ENCODE measurements at places on chromosomes 2 and 18.

DNA sequence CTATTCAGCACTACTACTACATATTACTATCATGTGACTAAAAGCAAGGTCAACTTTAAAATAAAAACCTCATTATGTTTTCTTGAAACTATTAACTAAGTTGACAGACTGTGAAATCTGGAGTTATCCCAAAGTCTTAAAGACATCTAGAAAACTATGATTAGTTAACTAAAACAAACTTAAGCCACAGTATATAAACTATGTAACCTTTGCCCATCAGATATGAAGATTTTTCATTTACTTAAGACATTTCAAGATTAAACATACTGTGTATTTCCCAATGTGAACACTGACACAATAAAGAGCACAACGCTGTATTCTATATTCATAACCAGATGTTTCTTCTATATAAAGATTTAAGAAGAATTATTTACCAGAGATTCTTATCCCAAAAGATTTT lies 33.5 kb upstream of the CACNB4 start:
- DNase-seq = no peak

DNA sequence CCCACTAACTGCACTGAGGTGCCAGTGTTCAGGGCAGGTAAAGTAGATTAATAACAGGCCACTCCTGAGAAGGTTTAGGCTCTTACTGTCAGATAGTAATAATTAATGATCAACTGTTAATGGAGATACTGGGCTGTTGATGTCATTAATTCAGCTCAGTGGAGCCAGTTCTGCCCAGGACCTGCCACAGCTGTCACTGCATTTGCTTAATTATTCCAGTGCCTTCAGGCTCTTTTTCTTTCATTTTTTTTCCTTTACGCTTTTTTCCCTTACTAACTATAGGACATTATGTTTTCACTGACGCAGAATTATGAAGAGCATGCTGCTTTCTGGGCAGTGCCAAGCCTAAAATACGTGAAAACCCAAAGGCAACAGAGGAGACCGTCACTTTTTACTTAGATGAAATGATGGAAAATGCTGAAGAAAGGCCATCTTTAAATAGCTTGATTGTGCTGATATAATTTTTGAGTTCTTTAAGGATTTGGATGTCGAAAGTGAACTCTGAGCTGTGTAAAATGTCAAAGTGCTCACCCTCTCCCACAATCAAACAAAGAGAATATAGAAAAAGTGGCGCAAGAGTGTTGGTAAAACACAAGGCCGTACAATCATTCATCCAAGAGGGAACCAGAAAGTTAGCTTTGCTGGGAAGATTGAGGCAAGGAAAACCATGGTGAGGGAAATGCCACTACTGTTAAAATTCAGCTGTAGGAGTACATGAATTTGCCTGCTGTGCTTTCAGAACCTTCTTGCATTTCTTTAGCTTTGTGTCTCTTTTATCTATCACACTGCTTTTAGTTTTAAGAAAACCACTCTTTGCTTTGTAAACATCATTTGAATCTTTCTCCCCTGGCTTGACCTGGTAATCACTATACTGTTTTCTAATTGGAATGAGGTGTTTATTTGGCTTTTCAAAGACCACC lies 192.0 kb upstream of the ZEB2 start:
- no peak for DNase-seq

DNA sequence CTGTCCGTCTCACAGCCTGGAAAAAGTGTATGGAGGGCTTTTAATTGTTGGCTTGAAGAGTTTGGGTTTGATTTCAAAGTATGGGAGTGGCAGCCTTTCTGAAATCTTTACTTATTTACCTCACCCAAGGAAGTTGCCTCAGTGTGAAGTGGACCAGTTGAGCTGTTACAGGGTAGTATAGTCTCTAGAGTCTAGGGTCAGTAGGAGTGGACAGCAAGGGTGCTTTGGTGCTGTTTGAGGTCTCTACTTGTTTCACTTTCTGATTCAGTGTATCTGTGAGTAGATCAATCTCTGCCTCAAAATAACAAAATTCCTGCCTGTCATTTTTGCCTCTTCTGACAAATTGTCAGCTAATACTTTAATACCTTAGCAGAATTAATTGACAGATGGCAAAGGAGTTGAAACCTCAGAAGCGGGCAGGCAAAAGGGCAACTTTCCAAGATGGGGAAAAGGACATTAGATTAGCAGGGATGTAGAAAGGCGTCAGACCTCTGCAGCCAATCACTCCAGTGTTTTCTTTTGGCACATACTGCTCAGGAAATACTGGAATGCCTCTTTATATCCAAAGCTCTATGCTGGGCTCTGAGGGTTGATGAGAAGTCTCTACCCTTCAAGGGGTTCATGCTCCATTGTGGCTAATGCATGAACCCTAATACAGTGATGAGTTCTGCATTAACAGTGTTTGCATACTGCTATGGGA lies 5.9 kb downstream of the RIOK3 start:
- no peak for DNase-seq

DNA sequence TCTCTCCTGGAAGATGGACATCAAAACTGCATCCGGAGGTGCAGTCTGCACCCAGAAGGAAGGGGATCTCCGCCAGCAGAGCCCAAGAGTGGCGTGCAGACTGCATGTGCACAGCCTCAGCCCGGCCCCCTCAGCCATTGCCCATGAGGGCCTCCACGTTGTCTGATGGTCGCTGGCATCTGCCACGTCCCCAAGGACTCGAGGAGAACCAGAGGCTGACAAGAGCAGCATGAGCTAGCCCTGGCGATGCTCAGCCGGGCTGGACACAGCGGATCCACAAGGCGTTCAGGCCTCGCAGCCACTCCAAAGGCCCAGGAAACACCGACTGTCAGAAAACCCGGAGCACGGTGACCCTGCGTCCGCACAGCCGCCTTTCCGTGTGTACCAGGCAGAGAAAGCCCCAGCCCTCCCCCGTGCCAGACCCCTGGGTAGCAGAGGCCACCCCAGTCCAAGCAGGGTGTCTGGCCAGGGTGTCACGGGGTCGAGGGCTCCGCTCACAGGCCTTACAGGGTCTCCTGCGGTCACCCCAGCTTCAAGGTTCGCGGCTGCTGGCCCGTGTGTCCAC lies 48.3 kb downstream of the SLC66A2 start:
- DNase-seq = no peak

DNA sequence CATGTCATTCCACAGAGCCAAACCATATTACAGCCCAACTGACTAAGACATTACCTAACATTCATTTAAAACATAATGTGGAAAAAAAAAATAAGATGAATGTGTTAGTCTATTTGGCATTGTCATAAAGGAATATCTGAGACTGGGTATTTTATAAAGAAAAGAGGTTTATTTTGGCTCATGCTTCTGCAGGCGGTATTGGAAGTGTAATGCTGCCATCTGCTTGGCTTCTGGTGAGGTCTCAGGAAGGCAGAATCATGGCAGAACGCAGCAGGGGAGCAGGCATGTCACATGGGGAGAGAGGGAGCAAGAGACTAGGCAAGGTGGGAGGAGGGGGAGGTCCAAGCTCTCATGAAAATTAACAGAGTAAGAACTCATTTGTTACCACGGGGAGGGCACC lies 504.8 kb upstream of the LRATD1 start:
- DNase-seq = no peak

DNA sequence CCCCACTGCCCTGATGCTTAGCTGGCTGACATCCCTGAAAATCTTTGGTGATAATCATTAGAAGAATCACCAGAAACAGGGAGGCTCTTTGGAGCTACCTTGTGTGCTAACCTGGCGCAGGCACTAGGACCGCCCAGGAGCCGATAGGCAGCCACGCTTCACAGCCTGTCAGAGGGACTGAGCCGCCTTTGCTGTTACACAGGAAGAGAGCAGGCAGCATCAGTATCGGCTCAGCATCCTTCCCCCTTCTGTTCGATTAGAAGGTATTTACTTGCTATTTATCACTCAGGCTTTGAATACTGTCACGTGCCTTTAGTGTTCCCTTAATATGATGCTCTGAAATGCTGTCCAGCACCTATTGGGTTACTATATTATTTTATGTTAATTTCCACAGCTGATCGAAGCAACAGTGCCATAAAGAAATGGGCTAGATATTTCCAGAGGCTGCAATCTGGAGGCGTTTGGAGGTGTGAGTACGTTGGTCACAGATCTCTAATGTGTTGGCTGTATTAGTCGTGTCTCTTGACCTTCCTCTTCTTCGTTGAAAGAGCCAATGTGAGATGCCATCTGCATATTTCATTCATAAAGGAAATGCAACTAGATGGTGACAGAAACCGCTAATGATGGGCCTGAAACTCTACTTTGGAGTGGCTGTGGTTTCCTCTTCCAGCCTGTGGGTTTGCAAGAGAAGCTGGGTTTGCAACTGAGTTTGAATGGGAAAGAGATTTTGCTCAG lies 110.4 kb upstream of the RAB27B start:
- DNase-seq = no peak

DNA sequence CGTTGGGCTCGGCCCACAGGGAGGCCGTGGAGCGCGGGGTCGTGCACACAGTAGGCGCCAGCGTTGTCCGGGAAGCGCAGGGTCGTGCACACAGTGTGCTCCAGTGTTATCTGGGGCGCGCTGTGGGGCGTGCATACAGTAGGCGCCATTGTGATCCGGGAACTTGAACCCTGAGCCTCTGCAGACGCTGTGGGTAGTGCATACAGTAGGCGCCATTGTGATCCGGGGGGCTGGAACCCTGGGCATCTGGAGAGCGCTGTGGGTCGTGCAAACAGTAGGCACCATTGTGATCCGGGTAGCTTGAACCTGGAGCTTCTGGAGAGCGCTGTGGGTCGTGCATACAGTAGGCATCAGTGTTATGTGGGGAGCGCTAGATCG lies 793 bp downstream of the ZNF236 start:
- DNase-seq = no peak

Data from stimulated activated CD8-positive, alpha-beta memory T cell treated with anti-CD3 and anti-CD28 coated beads, Interleukin-15, amount 100 ng/mL, for 48 hours (primary cell).